ENCODE measurements at places on chromosomes 7 and 10.

- DNase-seq, result no peak
These were observed 26.6 kb upstream of the SDHAF3 start for GRCh38 chr7:97090761-97091353.

GRCh38 chr7:95432606-95433005, 2.2 kb downstream of the PON2 start:
- DNase-seq, result no peak

DNA sequence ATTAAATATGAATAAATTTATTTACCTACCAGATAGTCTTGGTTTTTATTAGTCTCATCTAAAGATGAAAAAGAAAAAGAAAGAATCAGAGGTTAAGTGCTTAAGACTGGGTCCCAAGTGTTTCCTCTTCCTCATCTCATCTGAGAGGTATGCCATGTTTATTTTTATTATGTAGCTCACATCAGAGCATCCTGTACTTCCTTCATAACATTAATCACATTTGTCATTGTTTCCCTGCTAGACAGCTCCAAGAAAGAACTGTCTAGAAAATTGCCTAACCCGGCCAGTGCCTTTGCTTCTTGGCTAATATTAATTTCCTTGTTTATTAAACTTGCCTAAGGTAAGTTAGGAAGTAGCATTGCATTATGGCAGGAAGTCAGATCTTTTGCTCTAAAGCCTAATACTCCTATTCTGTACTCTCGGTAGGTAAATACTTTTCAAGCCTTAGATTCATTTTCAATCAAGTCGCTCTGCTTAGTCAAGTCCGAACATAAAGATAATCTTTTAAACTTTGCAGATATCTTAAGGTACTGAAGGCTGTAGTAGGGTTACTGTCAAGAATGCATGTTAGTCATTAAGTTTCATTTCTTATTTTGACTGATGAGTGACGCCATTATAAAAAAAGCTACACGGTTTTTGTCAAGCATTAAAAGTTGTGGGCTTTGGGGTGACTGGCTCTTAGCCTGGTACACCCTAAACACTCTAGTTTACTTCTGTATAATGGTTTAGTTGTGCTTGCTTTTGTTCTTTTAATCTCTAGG, 47.4 kb downstream of the ZMYND11 start:
- no peak for DNase-seq

DNA sequence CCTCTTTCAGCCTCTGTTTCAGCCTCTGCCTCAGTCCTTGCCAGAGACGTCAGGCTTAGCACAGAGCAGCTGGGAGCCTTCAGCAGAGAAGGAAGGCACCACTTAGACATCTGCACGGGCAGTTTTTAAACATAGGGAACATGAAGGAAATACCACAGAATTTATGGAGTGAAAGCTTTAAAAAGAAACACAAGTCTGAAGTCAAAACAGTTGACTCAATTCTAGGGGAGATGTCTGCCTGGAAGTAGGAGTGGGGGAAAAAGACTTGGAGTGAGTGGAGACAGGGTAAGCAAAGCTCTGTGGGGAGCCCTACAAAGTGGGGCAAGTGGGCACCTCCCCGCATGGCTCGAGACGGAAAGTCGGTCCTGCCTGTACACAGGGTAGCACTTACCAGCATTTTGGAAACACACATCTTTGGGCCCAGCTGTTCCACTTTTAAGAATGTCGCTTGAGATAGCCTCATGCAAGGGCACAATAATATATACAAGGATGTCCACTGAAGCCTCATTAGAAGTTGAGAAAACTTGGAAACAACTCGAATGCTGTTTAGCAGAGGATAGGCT, 5.0 kb upstream of the TBXAS1 start:
- DNase-seq, result no peak

Data from hematopoietic multipotent progenitor cell treated with erythropoietin and hydrocortisone succinate and interleukin-3 and kit ligand, for 15 days (in vitro differentiated cells).